Effector memory CD4-positive, alpha-beta T cell (primary cell): ENCODE measurements at places on chromosomes 1 and 21.

GRCh38 chr1:79113836-79114235, 107.3 kb upstream of the ADGRL4 start:
- DNase-seq: no peak

GRCh38 chr1:94804442-94804837, 15.7 kb upstream of the SLC44A3 start:
- no peak for DNase-seq

DNA sequence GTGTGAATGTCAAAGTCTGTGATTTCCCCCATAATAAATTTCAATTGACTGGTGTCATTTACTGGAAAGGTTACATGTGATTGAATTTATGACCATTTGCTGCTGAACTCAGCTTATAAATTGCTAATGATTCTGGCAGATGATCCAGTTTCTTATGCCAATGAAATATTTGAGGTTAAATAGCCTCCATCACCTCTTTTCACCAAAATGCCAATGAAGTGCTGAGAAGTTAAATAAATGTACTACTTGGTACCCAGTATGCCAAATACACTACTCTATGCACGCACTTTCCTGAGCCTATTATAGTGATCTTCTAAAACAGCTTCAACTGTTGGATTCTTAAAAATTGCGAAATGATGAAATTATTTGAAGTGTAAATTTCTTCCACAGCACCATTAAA, 741.4 kb downstream of the PLA2G4A start:
- DNase-seq: no peak

GRCh38 chr1:29333008-29333407, 96.7 kb downstream of the PTPRU start:
- DNase-seq: no peak

GRCh38 chr1:241531195-241532161, 700 bp upstream of the KMO start:
- no peak for DNase-seq

GRCh38 chr1:60502506-60502905, 428.9 kb upstream of the C1orf87 start:
- DNase-seq: no peak

DNA sequence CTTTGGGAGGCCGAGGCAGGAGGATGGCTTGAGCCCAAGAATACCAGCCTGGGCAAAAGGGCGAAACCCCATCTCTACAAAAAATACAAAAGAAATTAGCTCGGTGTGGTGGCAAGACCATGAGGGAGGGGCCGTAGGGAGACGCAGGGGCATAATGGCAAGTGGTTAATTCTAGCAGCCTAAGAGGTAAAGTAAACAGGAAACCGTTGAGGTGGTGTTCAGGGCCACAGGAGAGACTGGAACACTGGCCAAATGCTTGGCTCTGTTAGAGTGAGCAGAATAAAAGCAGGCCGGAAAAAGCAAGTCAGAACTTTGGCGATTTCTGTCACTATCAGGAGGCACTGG, 89.2 kb downstream of the RIPK4 start:
- DNase-seq: no peak

GRCh38 chr1:204478172-204478899, 16.3 kb downstream of the PIK3C2B start:
- DNase-seq: no peak

DNA sequence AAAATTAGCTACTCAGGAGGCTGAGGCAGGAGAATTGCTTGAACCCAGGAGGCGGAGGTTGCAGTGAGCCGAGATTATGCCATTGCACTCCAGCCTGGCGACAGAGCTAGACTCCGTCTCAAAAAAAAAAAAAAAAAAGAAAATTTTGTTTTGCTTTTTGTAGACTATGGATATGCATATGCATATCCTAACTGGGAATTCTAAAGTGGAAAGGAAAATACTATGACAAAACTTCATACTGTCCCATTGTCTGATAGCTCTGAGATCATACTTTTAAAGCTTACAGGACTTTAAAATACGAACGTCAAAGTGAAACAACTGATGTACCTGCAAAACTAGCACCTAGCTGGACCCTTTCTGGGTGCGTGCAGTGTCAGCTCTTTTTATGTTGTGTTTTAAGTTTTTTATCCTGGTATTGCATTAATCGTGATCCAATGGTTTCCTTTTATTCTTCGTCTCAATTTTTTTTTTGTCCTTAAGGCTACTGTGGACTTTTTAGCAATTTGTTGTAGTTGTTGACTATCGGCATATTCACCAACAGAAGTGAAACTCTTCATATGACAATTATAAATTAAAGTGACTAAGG, 19.2 kb downstream of the SPRTN start:
- no peak for DNase-seq

GRCh38 chr1:72483846-72484357, 201.6 kb upstream of the NEGR1 start:
- DNase-seq: no peak

- no peak for DNase-seq
These were observed 13.4 kb upstream of the PRPF38B start for GRCh38 chr1:108678706-108679105.

GRCh38 chr1:203166192-203166940, 9.3 kb downstream of the MYBPH start:
- no peak for DNase-seq

DNA sequence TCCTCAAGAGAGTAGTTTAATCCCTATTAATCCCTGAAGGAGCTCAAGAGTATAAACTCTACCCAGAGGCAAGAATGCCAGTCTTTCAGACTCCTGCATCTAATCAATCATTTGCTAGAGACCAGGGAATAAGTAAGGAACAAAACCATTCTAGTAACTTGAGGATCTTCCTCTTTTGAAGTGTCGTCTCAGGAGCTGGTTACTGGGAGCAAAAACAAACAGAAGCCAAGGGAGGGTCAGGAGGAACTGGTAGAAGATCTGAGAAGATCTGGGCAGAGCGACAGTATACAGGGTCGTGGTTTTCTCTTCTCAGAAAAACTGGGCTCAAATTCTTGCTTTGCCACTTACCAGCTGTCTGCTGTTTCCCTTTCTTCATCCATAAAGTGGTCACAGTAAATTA, 69.3 kb downstream of the RPS6KA1 start:
- no peak for DNase-seq

DNA sequence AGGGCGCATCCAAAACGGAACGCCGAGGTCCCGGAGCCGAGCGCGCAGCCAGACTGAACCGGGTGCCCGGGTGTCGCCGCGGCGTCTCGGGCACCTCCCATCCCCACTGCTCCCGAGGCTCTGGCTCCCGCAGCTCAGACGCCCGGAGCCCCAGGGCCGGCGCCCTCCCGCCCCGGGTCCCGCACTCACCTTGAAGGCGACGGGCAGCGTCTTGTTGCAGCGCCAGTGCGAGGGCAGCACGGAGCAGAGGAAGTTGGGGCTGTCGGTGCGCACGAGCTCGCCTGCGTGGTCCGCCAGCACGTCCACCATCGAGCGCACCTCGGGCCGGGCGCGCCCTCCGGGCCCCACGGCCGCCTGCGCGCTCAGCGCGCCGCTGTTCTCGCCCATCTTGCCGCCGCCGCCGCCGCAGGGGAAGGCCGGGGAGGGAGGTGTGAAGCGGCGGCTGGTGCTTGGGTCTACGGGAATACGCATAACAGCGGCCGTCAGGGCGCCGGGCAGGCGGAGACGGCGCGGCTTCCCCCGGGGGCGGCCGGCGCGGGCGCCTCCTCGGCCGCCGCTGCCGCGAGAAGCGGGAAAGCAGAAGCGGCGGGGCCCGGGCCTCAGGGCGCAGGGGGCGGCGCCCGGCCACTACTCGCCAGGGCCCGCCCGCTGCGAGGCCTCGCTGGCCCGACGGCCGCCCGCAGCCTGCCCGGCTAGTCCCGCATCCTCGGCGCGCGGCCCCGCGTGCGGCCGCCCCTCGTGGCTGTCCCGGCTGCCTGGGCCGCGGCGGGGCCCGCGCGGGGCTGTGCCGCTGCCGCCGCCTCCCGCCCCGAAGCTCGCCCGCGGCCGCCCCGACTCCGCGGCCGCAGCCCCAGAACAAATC, 447 bp downstream of the RUNX3 start:
- DNase-seq: peak; percentile 47

GRCh38 chr1:46535063-46535462, 16.4 kb downstream of the KNCN start:
- no peak for DNase-seq

DNA sequence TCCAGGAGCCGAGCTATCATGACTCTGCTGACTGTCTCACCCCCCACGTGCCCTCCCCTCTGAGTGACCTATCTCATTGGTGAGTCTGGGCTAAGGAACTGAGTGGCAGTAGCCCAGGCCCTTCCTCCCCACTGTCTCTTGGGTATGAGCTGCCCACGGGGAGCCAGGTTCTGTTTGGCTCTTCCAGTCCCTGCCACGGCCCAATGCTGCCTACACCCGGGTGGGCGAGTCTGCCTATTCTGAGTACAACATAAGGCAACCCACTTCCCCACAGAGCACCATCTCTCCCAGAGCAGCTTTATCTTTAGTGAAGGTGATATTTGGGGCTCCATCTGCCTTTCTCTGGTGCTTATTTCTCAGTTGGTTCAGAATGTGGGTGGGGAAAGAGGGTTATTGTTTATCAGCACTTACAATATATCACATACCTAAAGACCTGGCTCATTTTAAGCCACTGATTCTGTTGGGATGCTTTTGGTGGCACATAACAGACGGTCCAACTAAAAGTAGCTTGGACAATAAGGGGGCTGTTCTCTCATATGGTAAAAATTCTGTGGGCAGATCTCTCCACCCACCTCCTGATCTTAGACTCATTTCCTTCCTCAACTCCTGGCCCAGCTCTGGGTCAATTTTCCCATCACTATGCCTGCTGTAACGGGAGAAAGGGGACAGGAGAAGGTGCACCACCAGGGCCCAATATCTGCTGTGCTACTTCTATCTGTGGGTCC, 27.7 kb upstream of the VWA5B1 start:
- DNase-seq: no peak

GRCh38 chr1:197336571-197336970, 68.5 kb downstream of the CRB1 start:
- DNase-seq: no peak

- no peak for DNase-seq
These were observed 377.2 kb downstream of the SEC16B start for GRCh38 chr1:177592624-177593023.

DNA sequence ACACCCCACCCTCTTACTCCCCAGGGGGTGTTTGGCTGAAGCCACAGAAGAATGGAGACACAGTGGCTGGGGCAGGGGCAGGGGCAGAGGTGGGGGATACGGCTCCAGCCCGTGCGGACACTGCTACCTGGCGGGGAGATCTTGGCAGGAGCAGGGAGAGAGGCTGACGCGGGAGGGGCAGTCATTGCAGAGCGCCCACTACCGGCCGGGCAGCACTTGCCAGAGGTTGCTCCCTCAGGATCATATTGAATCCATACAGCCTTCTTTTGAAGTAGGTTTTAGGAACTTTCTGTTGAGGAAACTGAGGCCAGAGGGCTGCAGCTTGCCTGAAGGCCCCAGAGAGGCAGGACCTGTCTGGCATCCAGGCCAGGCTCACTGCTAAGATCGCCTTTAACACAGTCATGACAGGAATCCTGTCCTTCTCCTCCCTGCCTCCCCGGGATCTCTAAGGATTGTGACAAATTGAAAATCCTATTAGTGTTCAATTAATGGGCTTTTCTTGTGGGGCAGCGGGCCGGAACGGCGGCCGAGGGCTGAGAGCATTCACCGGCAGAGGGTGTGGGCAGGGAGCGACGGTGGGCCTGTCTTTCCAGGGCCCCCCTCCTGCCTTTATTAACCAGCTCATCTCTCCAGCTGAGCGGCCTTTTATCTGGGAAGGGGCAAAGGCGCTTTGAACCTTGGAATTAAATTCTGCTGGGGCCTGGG, 65.5 kb upstream of the WNT4 start:
- DNase-seq: no peak

DNA sequence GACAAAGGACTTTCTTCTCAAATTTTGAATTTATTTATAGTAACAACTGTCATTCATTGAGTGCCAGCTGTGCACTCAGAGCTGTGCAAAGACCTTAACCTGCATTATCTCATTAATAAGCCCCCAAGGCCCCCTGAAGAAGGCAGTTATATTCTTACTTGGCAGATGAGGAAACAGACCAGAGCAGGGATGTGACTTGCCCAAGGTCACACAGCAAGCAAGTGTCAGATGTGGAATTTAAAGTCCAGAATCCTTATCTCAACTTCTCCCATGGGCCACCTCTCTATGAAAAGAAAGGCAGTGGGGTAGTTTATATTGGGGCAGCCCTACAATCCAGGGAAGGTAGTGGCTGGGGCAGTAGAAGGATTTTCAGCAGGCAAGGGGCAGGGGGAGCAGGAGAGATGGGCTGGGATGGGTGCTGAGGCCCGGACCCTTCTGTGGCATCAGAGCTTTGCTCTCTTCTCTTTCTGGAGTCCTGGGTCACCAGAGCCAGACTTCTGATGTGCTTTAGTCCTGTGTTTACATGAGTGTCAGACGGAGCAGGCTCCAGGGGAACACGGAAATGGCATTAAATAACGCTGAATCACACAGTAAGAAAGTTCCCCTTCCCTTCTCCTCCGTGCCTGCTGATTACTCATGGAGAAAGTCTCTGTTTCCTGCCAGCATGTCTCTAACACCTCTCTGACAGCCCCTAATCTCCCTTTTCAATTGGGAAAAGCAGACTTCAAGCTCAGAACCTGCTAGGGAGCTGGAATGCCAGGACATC, 39.5 kb downstream of the EPHB2 start:
- DNase-seq: no peak
